Lung microvascular endothelial cell (primary cell): ENCODE measurements at places on chromosomes 7 and 10.

- peak; percentile 69 for DNase-seq
Observed at GRCh38 chr10:61897671-61898434, 3.6 kb upstream of the ARID5B start.

DNA sequence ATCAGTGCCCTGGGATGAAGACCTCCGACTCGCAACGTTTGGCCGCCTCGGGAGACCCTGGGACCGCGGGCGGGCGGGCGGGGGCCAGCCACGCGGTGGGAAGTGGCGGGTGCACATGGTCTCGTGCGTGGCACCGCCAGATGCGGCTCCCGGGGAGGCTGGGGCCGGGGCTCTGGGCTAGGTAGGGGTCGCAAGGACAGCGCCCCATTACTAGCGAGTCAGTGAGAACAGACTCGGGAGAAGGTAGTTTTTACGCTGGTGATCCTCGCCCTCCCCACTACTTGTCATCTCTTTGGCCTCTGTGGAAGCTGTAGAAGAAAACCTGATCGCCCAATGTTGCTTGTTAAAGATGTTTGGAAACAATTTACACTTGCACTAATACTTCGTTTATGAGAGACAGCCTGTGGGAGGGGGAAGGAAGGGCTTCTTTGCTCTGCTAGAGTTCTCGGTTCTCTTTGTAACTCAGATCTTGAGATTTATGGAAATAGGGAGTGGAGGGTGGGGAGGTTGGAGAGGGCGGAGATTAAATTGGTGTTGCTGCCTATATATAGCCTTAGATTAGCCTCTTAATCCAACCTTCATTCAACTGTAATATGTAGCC is 591 bp downstream of the BZW2 start:
- peak; percentile 17 for DNase-seq

- DNase-seq: no peak
Observed at GRCh38 chr10:1244493-1244892, 188.3 kb downstream of the WDR37 start.

- no peak for DNase-seq
Observed at GRCh38 chr10:9239298-9239697, 1184.8 kb downstream of the GATA3 start.

DNA sequence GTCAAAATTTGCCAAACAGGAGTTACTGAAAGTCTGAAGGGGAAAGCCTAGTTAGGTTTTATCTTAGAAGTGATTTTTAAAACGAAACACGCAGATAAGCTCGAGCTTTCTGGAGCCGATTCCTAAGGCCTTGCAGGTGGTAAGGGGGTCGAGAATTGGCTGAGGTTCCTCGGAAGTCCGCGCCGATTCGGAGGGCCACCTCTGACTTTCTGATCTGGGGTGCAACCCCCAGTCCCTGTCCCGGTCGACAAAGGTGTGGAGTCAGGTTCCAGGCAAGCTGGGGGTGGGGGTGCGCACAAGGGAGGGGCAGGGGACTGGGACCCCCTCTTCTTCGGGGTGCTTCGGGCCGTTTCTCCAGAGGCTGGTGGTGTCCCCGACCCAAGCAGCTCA is 701 bp upstream of the CUL1 start:
- no peak for DNase-seq

DNA sequence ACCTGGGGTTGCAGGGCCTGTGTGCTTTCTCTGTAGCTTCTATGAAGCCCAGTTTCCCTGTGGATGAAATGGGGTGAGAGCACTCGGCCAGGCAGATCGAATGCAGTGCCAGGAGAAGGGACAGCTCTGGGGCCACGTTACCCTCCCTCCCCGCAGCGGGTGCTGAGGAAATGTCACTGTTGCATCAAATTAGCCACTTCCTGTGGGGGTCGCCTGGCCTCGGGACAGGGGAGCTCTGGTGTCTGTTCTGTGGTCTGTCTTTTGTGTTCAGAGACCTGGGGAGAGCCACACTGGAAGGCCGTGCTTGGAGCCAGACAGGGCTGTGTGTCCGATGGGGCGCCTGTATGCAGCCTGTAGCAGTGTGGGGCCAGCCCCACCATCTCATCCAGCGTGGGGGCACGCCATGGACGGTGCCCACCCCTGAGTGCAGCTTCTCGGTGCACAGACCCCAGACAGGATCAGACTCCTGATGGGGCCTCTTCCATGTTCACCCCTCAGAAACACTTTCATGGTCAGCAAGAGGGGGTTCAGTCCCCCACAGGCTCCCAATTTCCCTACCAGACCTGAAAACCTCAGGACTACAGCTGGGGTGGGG is 13.6 kb downstream of the TTYH3 start:
- peak; percentile 43 for DNase-seq

DNA sequence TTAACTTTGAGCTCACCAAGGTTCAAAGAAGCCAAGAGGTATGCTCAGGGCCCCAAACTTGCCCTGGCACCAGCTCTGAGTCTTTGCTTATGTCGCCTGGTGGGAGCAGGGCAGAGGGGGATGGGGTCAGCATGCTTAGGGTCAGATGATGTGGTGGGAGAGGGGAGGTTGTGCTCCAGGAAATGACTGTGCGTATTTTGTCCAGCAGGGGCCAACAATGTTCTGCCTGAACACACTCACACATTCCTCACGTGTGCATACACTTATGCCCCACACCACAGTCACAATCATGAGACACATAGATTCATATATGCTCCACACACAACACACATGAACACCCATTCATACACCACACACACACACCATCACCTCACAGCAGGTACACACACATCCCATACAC is 4.4 kb upstream of the RAMP3 start:
- DNase-seq: no peak

DNA sequence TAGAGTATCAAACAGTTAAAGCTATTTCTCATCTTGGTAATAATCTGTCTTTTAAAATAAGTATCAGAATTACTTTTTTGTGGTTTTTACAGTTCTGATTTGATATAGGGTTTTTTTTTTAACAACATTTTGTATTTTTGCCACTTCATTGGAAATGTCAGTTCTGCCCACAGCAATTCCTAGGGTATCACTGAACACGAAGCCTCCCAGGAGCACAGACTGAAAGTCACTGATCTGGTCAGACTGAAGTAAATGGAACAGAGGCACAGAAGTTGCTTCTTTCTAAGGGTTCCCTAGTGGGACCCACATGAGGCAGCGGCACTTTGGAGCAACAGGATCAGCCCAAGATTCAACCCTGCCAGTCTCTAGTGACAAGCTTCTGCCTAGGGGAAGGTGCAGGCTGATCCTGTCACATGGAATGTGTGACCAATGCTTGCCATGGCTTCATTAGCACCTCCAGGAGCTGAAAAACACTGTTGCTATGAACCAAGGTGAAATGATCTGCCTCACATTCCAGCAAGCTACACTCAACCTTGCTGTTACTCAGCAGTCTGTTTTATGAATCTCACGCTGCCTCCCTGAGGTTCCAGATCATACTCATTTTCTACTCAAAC is 273.4 kb upstream of the CSTF2T start:
- no peak for DNase-seq

DNA sequence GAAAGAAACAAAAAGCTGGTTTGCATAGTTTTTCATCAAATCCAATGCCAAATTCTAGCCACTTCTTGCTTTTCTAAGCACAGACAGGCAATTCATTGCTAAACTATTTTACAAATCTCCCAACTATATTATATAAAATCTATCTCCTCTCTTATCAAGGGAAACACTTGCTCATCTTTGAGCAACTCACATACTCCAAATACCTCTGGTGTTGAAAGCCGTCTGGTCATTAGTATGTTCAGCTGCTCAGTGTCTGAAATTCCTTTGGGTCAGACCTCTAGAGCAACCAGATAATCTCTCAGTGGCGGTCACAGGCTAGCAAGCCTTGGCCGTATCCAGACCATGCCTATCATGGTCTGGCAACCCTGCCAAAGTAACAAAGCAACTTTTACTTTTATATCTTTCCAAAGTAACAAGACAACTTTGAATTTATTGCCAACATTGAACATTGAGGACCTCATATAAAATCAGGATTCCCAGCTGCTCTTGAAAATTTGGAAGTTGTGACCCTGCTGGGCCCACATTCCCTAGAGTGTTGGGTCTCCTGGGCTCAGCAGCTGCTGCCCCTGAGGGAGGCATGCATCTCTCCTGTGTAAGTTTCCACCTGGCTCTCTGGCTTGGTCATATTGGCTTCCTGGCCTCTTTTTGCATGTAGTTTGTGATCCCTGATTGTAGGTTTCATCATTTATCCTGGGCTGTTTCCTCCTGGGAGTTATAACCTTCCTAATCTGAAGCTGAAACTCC is 56.8 kb upstream of the LANCL2 start:
- DNase-seq: no peak

DNA sequence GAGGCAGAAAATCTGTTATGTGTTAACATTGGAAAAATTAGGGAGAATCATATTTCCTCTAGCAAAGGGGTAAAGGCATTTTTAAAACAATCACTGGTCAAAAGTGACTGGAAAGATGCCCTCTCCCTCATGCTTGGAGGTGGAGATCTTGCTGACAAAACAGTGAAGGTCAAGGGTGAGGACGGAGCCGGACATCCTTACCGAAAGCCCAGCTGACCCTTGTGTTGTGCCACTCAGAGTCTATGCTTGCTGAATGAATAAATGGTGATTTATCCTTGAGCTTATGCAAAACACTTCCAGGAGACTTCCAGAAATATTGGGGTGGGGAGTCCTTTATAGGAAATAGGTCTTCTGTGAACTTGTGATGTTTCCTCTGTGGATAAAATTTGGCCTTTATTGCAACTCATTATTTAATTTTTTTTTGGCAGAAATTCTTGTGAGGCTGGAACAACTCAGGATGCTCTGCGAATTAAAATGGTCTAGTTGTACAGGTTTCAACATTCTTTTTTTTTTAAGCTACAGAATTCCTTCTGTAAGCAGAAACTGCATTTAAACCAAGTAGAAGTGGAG is 28.3 kb upstream of the ELMO1 start:
- peak; percentile 31 for DNase-seq

- DNase-seq: no peak
Observed at GRCh38 chr7:18770822-18771221, 275.3 kb downstream of the HDAC9 start.

DNA sequence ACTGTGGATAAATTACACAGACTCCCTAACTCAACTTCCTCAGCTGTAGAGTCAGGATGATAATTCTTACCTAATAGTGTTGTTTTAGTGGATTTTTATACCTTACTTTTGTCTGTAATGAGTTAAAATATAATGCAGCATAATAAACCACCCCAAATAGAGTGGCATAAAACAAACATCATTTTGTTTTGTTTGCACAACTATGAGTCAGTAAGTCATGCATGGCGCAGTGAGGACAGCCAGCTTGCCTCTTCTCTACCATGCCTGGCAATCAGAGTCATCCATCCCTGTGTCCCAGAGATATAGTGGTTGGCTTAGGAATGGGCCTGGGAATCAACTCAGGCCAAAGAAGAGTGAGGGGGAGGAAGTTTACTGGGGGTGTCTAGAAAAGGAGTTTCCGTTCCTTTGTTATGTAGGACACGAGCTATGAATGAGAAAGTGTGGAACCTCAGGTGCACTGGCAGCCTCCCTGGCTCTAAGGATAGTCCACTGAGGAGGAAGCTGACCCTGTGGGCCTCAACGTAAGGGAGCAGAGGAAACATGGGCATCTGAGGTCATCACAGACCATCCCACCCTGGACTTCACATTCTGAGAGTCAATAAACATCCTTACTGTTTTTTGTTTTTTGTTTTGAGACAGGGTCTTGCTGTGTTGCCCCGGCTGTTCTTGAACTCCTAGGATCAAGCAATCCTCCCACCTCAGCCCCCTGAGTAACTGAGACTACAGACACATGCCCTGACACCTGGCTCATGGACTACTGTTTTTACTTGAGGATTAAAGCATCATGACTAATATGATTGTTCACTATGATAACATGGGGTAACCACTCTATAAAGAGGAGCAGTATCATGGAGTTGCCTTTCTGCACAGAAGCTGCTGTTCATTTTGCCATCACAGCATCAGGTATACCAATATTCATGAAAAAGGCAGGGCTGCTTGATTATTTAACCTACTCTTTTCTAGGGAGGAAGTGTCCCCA is 21.0 kb upstream of the GRB10 start:
- no peak for DNase-seq

DNA sequence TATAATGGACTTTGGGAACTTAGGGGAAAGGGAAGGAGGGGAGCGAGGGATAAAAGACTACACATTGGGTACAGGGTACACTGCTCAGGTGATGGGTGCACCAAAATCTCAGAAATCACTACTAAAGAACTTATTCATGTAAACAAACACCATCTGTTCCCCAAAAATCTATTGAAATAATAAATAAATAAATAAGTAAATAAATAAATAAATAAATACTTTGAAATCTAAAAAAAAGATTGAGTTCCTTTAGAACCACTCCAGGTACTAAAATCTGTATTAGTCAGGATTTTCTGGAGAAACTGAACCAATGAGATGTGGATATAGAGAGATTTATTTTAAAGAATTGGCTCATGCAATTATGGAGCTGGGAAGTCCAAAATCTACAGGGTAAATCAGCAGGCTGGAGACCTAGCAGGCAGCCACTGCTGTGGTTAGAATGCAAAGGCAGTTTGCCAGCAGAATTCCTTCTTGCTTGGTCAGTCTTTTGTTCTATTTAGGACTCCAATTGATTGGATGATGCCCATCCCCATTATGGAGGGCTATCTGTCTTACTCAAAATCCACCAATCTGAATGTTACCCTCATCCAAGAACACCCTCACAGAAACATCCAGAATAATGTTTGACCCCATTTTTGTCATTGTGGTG is 8.9 kb downstream of the IGFBP1 start:
- no peak for DNase-seq

DNA sequence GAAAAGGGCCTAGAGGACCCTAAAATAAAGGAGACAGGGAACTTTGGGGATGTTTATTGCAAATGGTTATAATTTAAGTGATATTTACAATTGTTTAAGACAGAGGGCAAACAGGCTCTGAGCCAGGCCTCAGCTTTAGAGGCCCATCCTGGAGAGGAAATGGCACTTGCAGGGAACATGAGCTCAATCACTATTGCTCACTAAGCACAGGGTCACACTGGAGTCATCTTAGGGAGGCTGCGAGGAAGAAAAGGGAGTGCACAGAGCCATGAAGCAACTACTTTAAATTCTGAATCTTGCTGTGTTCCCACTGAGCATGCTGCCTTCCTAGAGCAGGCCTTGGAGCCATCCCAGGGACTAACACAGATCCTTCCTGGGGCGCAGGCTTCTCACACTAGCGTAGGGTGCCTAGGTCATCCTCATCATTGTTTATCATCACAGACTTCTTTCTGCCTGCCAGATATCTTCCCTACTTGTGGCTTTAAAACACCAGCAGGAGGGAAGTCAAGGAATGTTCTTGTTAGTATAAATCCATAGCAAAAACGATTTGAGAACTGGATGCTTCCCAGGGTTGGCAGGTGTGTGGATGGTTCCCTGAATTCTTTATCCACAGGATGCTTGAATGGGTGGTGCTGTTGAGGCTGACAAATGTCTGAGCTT is 12.7 kb upstream of the DNAJB12 start:
- no peak for DNase-seq

DNA sequence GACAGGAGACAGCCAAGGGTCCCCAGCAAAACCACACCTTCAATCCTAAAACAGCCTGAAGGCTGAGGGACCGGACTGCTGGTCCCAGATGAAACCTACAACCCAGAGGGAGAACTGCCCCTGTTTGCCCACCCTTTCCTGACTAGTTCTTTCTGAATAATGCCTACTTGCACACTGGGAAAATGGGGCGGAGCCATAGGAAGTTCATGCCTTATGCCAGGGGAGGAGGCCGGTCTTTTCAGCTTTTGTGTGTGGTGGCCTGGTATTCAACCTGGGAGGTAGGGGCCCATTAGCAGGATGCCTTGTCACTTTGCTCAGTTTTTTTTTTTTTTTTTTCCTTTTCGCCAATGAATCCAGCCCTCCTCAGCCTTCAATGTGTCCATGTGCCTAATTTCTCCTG is 20.7 kb downstream of the TOMM7 start:
- no peak for DNase-seq
